ENCODE measurements at places on chromosomes 1 and 21.

- DNase-seq: no peak
Measured at GRCh38 chr1:109626682-109627408, 7.2 kb downstream of the AMPD2 start.

DNA sequence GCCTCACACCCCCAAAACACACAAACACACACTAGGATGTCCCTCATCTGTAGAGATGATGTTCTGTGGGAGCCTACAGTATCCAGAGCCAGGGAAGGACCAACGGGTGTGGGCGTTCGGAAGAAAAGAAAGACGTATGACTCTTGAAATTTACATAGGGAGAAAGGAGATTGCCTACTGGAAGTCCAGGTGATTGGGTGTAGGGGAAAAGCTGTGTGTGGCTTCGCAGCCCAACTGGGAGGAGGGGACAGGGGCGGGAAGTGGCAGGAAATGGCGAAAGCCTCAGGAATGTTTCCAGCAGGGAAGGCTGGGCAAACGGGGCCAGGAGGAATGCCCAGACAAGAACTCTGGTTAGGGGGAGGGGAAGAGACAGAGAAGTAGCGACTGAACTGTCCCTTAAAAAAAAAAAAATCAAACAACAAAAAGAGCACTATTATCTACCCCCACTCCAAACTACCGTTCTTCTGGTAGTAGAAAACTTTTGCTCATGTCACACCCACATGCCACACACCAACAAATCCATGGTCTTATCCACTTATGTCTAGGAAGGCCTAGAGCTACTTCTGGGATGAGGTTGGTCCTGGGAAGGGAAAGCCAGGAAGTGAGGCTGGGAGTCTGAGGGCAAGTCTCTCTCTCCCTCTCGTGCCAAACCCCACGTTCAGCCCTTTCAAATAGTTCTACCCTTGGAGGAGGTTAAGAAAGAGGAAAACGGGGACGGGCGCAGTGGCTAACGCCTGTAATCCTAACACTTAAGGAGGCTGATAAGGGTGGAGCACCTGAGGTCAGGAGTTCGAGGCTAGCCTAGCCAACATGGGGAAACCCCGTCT, 1.8 kb upstream of the CKS1B start:
- peak; percentile 38 for DNase-seq

DNA sequence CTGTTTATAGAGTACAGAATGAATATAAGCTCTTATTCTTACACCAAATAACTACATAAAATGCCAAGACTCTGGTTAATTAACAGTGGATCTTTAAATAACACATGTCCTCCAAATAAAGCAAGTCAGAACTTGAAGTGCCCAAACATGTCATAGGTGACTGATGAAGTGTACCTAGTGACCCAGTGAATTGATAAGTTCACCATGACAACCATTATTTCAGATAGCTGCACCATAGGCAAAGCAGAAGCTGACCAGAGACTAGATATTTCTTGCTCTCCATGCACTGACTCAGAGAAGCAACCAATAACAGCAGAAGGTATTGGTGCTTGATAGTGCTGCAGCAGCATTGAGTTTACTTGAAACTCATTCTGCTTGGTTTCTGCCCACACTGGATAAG, 192.1 kb downstream of the DUSP10 start:
- no peak for DNase-seq

DNA sequence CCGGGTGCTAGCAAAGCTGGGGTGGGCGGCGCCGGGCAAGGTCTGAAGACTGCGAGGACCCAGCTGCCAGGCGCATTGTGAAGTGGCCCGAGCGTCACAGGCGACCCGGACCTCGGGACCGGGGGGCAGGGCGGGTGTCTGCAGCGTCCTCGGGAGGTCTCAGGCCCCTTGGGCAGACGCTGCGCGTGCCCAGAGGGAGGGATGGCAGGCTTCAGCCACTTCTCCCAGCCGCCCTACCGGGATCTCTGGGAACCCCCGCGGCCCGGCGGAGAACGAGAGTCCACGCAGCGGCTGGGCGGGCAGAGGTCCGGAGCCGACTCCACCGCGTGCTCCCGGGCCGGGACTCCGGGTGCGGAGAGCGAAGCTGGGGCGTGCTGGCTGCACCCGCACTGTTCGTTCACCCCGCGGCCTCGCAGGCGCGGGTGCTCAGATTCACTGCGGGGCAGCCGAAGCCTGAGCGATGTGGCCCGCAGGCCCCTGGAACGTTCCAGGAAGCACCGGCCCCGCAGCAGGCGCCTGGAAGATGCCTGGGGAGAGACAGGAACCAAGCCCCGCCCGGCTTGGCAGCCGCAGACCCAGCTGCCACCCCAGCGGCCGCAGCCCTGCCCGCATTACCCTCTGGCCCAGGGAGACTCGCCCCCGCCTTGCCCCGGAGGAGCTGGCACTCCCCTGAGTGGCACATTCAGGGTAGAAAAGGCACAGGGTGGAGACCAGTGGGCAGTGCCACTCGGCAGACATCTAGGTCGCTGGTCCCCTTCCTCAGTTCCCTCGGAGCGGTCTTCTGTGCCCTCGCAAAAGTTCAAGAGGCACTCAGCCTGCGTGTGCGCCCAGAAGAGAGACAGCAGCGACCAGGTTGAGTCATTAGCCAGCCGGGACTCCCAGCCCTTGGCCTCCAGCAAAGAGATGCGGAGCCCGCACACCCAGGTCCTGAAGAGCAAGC, at the start of gene CCDC185:
Gene CCDC185, plus strand, starts transcription at position 141 of the 940 bp plus-strand sequence. Its CDS starts 61 bp downstream, at position 202.
- no peak for DNase-seq

DNA sequence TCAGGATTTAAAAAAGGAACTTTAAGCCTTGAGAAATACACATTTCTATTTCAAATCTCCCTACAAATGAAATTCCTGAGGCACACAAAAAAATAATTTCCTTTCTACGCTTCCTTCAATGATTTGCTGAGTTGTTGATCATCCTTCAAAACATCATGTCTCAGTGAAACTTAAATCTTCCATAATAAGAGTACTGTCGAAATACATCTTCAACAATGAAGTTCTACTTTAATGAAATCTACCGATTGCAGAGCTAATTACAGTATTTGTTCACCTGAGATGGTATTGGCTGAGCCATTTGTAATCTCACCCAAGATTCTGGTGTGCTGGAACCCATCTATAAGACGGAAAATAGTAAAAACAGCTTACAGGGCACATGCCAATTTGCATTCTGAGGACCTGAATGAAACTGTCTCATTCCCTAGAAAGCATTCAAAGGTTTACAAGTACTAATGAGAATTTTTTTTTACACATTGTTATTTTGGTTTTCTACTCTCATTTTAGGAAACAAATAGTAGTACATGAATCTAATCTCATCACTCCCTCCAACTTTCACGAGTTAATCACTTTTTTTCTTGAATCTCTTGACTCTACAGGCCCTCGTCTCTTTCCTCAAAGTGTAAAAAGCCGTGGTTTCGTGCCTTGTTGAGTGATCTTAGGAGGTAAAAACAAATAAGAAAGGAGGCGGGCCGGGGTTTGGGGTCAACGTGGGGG, 1.1 kb downstream of the CHML start:
- DNase-seq: no peak

DNA sequence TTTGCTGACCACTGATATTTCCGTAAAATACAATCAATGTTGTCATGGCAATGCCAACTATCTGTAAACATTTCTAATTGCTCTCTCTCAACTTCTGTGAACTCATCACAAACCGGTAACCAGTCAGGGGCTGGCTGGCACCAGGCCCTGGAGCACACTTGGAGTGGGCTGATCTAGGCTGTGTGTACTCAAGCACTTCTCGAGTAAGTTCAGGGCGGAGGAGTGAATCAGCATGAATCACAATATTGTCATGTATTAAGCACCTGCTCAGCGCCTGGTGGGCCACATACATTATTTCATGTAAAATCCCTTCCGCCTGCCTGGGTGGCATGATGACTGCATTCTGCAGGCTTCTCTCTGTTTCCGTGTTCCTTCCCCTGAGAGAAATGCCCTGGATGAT, 212.4 kb downstream of the FOXD2 start:
- peak; percentile 18 for DNase-seq

GRCh38 chr1:47853059-47853458, 144.1 kb downstream of the TRABD2B start:
- DNase-seq: no peak

DNA sequence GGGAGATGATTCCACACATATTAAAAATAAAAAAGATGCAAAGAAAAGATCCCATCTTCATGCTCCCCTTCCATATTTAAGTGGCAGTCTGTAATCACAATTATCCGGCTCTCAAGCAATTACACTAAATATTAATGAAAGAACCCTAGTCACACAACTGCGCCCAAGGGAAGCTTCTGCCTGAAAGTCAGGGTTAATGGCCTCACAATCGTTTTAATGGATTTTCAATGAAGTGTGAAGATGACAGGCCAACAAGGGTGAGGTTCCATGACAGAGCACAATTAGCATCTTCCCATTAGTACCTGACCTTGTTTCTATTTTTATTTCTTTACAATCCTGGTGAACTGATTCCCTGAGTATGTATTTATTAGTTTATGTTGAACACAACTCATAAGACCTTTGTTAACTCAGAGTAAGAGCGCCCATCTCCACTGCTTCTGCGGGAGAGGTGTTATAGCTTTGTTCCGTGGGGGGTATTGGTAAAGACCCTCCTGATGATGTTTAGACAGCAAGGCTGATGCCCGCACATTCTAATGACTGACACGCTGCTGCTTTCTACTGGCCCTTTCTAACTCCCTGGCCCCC, 80.9 kb downstream of the IER5 start:
- DNase-seq: no peak

GRCh38 chr1:158506369-158506987, 34.5 kb downstream of the OR10R2 start:
- DNase-seq: no peak

GRCh38 chr21:15015622-15016471, 49.0 kb downstream of the NRIP1 start:
- DNase-seq: no peak

DNA sequence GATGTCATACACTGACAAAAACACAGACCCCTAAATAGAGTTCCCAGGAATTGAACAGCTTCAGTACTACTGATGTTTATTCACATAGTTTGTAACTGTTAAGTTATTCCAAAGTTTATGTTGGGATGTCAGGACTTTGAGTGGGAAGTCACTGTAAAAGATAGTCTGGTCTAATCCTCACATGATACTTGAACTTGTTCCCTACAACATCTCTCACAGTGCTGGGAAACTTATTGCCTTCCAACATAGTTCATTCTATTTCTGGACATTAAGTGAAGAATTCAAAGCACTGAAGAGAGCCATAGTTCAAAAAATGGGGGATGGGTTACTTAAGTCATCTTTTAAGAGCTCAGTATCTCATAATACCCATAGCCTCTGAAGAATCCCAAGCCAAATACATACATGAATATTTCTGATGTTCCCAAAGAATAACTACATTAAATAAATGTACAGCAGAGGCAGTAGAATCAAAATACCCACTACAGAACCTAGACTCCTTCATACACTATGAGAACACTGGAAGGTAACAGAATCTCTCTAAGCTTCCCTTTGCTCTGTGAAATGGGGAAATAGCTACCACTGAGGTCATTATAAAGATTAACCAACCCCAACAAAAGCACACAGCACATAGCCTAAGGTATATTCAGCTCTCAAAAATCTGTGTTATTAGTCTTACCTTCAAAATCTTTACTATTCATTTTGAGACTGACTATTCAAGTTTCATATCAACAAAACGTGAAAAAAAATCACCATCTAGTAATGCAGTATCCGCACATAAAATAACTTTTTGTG, 81.4 kb downstream of the ESRRG start:
- no peak for DNase-seq

DNA sequence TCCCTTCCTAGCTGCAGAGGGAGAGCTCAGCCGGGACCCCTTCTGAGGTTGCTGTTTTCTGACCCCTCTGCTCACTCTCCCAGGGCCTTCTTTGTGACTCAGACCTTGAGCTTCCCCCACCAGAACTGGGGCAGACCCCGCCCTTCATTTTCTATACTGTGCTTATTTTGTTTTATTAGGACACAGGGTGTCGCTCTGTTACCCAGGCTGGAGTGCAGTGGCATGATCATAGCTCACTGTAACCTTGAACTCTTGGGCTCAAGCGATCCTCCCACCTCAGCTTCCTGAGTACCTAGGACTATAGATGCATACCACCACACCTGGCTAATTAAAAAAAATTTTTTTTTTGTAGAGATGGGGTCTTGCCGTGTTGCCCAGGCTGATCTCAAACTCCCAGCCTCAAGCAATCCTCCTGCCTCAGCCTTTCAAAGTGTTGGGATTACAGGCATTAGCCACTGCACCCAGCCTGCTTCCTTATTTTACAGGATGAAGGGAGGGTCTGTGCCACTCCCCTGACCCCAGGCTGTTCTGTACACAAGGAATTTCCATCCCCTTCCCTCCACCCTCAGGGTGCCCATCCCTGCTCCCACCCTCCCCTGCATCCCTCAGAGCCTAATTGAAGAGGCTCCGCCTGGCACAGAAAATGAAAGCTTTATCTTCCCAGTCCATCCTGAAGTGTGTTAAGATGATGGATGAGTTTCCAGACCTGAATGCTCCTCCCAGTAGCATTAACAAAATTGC, 195.2 kb upstream of the POU3F1 start:
- DNase-seq: peak; percentile 65

GRCh38 chr21:28867401-28867800, 125.3 kb downstream of the LTN1 start:
- DNase-seq: no peak

GRCh38 chr1:245457562-245457961, 302.8 kb downstream of the KIF26B start:
- no peak for DNase-seq

GRCh38 chr1:241527146-241527545, 5.0 kb upstream of the KMO start:
- no peak for DNase-seq

GRCh38 chr1:39006726-39007645, 15.9 kb downstream of the AKIRIN1 start:
- no peak for DNase-seq

- no peak for DNase-seq
Measured at GRCh38 chr1:19212167-19212566, 2.1 kb upstream of the UBR4 start.

DNA sequence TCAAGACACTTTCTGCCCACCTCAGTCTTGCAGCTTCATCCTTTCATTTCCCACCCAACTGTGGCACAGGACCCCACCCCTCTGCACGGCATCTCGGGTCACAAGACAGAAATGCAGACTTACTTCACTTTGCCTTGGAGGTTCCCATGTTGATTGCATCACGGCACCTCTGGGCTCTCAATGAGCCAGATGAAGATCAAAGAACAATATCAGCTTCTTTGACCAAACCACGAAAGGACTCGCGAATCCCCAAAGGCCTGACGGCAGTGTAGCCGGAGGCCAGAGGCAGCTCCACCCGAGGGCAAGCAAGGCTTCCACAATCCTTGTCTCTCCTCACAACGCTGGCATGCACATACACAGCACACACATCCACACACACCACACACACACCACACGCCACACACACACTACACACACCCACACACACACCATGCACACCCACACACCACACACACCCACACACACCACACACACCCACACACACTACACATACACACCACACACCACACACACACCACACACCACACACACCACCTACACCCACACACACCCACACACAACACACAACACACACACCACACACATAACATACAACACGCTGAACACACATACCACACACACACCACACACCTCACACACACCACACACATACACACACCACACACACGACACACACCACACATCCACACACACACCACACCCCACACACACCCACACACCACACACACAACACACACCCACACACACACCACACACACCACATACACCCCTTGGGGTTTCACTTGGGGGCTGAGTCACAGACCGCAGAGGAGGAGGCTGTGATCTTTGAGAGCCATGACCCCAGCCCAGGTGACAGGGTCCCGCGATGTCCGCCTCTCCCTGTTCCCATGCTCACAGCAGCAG, 35.8 kb downstream of the UBASH3A start:
- no peak for DNase-seq

Data from NCI-H2227 treated with DMSO at 0.1 percent for 48 hours (cell line).